ENCODE measurements at places on chromosomes 7 and 10. TPM values are rescaled to one million over a fixed set of nuclear protein-coding genes. Genes with fewer than 3 reads are reported as not detected.

DNA sequence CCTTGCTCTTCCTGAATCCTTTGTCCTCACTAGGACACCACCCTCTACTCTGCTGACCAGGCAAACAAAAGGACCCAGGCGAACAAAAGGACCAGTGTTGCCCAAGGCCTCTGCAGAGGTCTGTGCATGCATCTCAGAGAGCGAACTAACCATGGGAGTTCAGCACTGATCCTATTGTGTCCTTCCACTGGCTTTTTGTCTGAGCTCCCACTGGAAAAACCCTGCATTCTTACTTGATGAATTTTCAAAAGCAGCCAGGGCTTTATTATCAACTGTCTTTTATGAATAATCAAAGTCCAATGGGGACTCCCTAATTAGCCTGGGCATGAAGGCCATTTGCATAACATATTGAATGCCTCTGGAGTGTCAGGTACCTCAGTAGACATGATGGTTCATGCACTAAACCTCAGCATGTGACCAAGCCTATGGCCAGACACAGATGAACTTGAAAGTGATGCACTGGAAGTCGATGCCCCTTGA lies 140.6 kb downstream of the KCNMA1 start:
- no peak overlapping the region for H3K27ac ChIP-seq
- H3K27me3 ChIP-seq = no peaks in the 10 kb centered on the region
- no peak overlapping the region for H3K4me3 ChIP-seq
- H3K36me3 ChIP-seq = no peaks in the 10 kb centered on the region
- DNase-seq = no peak

- no peak overlapping the region for H3K27ac ChIP-seq
- H3K4me3 ChIP-seq = no peak overlapping the region
- H3K4me1 ChIP-seq = no peaks in the 10 kb centered on the region
- no peak for DNase-seq
Measured at GRCh38 chr10:56116684-56117083, 244.4 kb downstream of the ZWINT start.

Gene PRF1
- 1.4 TPM for total RNA-seq

GRCh38 chr10:28505359-28505959 lies 27.5 kb upstream of the WAC start:
- peaks cover 8% of the 10 kb centered on the region for H3K4me1 ChIP-seq
- no peak overlapping the region for H3K27ac ChIP-seq
- DNase-seq = no peak

GRCh38 chr10:112810711-112811151 lies 139.3 kb upstream of the TCF7L2 start:
- no peak overlapping the region for H3K4me3 ChIP-seq
- no peak overlapping the region for H3K27ac ChIP-seq
- no peak for DNase-seq
- H3K27me3 ChIP-seq = no peaks in the 10 kb centered on the region

DNA sequence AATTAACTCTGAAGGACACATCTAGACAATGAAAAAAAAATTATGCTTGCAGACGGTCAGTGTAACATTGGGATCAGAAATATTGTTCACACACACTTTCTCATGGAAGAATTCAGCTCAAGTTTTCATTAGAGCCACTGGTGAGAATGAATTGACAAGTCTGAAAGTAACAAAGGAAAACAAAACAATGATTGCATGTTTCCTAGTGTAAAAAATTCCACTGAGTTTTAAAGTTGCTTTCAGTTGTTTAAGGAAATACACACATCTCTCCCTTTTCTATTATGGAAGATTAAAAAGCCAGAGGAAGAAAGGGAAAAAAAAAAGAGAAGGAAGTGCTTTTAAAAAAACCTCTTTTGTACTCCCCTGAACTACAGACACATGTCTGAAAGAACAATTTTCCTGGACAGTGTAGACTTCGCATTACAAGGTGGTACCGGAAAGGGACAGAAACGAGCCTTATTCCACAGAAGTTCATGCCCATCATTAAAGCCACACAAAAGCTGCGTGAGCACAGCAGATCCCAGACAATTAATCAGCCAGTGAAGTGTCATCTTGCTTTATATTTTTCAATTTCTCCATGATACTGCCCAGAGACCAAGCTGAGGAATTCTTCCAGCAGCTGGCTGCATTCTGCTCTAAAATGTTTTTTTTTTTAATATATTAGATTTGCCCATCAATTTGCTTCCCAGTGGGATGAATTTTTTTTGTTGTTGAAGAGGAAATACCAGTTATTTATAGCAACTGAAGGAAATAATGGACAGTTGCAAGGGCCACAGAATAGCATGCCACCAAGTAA lies 294.8 kb downstream of the DOCK4 start:
- no peak overlapping the region for H3K27ac ChIP-seq
- H3K4me3 ChIP-seq = no peak overlapping the region
- peaks cover 11% of the 10 kb centered on the region for H3K4me1 ChIP-seq
- no peak for DNase-seq
- H3K27me3 ChIP-seq = no peaks in the 10 kb centered on the region

DNA sequence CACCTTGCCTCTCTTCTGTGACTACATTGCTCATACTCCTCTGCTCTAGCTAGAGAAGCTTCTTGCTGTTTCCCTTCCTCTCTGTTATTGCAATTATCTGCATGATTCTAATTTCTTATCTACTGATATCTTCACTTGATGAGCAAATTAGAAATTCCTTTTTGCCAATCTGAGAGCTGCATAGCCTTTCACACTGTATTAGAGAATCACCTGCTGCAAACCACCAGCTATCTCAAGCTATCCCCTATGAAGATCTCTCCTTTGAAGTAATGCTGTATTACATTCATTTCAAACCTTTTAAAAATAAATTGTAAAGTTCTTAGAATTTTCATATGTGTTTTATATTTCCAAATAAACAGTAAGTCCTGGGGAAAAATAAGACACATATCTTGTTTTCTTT lies 89.0 kb upstream of the ZNF804B start:
- H3K4me3 ChIP-seq = no peak overlapping the region
- no peak overlapping the region for H3K27ac ChIP-seq
- no peak for DNase-seq
- no peaks in the 10 kb centered on the region for H3K27me3 ChIP-seq
- no peaks in the 10 kb centered on the region for H3K4me1 ChIP-seq
- no peaks in the 10 kb centered on the region for H3K36me3 ChIP-seq

GRCh38 chr7:10931161-10931560 lies 42.5 kb upstream of the PHF14 start:
- no peak for DNase-seq
- peaks cover 15% of the 10 kb centered on the region for H3K4me1 ChIP-seq
- peaks cover 39% of the 10 kb centered on the region for H3K36me3 ChIP-seq
- H3K27ac ChIP-seq = no peak overlapping the region
- no peak overlapping the region for H3K4me3 ChIP-seq

DNA sequence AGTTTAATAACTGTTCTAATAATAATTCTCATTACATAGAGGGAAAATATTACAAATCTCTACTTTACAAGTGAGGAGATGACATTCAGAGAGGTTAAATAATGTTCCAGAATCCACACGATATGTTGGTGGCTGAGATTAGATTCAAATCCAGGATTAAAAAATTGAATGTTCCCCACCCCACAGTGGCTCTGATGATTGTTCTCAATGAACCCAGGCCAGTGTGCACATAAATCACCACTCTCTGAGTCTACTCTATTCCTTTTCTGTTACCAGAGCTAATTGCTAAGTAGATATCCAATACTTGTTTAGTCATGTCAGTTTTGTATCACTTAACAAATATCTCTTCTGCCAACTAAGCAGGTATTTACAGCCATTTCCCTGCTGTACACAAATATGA lies 281.0 kb downstream of the ABCA13 start:
- no peak overlapping the region for H3K4me3 ChIP-seq
- no peaks in the 10 kb centered on the region for H3K27me3 ChIP-seq
- H3K36me3 ChIP-seq = no peaks in the 10 kb centered on the region

GRCh38 chr7:131606346-131607290 lies 50.2 kb upstream of the PODXL start:
- no peaks in the 10 kb centered on the region for H3K27me3 ChIP-seq
- DNase-seq = no peak
- no peak overlapping the region for H3K4me3 ChIP-seq
- H3K36me3 ChIP-seq = no peaks in the 10 kb centered on the region
- no peak overlapping the region for H3K27ac ChIP-seq

DNA sequence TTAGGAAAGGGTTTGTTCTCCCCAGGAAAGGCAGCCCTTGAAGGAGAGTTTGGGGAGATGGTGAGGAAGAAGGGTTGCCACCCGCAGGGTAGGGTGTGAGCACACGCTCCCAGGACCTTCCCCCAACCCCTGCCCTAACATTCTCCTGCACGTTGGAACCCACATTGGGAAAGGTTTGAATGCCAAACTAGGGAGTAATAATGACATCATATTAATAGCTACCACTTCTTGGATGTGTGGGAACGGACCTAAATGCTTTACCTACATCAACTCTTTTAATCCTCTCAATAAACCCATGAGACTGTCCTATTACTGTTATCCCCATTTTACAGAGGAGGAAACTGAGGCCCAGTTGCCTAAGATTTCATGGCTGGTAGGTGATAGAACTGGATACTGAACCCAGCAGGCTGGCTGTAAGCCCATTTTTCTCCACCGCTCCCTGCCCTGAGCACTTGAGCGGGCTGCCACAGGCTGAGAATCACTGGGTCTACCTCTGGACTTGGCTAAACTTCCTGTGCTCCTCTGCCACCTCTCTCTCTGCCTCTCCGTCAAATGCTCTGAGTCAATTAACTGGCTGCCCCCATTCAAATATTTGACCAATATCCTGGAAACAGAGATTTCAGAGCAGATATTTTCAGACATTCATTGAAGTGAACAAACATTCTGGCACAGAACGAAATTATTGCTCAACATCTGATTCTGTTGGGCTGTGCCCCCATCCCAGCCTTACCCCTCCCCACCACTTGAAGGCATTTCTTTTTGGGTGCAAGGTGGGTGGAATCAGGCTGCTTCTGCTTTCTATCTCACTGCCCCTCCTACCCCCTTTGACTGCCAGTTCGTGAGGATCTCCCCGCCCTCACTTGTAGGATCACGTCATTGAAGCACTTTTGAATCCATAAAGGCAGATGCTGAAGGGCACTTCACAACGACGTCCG lies 129.7 kb downstream of the C10orf105 start:
- peaks cover 3% of the 10 kb centered on the region for H3K27me3 ChIP-seq
- no peak for DNase-seq
- no peaks in the 10 kb centered on the region for H3K36me3 ChIP-seq
- no peaks in the 10 kb centered on the region for H3K4me1 ChIP-seq
- no peak overlapping the region for H3K4me3 ChIP-seq

Gene UPK3B
- total RNA-seq = not detected

DNA sequence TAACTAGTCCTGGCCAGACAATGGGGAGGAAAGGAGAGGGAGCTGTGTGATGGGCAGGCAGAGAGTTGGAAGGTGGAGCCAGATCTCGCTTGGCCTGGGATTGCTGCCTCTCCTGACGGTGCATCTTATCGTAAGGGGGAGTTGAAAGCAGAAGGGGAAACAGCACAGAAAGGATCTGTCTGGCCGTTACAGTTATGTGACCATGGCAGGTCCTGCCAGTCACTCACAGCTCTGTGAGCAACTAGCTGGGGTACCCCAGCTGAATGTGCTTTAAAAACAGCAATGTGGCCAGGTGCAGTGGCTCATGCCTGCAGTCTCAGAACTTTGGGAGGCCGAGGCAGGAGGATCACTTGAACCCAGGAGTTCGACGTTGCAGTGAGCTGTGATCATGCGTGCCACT lies 8.1 kb downstream of the BLVRA start:
- H3K4me1 ChIP-seq = peaks cover 66% of the 10 kb centered on the region
- no peaks in the 10 kb centered on the region for H3K36me3 ChIP-seq
- DNase-seq = no peak
- H3K27ac ChIP-seq = no peak overlapping the region

Gene MSS51
- 5.4 TPM for total RNA-seq

Gene PTPRN2
- 2.1 TPM for total RNA-seq

GRCh38 chr7:114368492-114368891 lies 46.1 kb upstream of the FOXP2 start:
- no peaks in the 10 kb centered on the region for H3K27me3 ChIP-seq
- H3K4me3 ChIP-seq = no peak overlapping the region
- DNase-seq = no peak
- H3K27ac ChIP-seq = no peak overlapping the region

Gene CDK1
- total RNA-seq = 1.3 TPM

Gene NME8
- not detected for total RNA-seq

DNA sequence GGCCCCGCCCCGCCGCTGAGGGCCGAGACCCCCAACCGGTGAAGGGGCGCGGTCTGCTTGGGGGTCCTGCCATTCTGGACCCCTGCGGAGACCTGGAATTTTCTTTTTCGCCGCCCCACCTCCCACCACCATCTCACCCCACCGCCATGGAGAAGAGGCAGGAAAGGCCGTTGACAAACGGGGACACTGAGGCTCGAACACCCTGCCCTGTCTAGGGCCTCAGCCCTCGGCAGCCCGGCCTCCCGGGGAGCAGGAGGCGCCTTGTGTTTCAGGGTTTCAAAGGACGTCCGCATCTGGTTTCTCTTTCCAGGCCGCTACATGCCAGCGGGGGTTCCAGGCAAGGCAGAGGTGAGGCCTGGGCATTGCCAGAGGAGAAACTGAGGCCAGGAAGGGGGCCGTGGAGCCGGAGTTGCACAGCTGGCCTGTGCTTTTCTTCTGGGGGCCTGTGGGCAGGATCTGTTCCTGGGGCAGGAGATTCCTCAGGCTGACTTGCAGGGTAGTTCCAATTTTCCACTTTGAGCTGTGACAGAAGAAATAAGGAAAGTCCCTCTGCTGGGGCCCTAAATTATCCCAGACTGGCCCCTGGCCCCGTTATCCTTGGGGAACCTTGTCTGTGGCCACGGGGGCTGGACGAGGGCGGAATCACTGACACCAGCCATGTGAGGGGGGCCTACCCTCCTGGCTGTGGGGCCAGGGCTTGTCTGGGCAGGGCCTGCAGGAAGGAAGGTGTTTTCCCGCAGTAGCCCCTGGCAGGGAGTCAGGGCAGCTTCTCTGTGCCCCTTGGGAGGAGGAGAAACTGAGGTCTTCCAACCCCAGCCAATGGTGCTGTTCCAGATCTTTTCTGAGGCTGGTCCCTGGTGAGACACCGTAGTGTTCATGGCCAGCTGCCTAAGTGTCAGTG lies 900 bp upstream of the MICALL2 start:
- H3K4me1 ChIP-seq = peaks cover 74% of the 10 kb centered on the region
- H3K36me3 ChIP-seq = no peaks in the 10 kb centered on the region
- DNase-seq = no peak
- H3K27me3 ChIP-seq = no peaks in the 10 kb centered on the region
- peak overlapping the region; percentile 84 for H3K4me3 ChIP-seq

DNA sequence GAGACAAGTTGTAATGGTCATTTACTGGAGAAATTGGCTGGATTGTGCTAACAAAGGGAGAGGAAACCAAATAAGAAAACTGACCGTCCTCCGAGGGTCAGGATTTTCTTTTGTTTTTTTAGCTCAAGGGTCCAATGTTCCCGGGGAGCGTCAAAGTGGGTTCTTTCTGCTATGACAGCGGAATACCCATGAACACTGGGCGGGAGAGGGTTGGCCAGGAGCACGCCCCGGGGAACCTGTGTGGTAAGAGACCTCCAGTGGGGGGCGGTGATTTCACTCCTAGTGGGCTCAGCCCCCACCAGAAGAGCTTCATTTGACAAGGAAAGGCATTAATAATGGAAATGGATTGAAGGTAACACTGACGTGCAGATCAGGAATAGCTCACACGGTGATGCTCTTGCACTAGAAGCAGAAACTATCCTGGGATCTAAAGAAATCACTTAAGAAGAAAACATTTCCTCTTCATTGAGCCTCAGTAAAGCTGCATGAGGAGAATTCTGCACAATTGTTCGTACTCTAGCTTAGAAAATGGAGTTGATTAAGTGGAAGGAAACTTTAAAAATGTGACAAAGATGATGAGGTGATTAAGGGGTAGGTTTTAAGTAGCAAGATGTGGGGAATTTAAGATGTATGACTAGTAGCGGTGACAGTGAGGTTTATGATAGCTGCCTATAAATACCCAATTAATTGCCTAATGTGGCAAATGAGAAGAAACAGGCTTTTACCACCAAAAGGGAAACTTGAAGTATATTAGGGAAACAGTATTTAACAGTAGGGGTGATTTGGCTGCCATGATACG lies 627.2 kb downstream of the SUGCT start:
- H3K27me3 ChIP-seq = no peaks in the 10 kb centered on the region
- no peak overlapping the region for H3K27ac ChIP-seq
- H3K36me3 ChIP-seq = no peaks in the 10 kb centered on the region

Gene SLC13A1
- total RNA-seq = not detected
